ENCODE measurements at places on chromosomes 16 and 17. TPM values are rescaled to one million over a fixed set of nuclear protein-coding genes. Genes with fewer than 3 reads are reported as not detected.

The LRRC46 gene
- total RNA-seq = not detected

The MYO15A gene
- 0.24 TPM for total RNA-seq

The FBXO31 gene
- 11.5 TPM for total RNA-seq

The LGALS9B gene
- not detected for total RNA-seq

The SLC5A10 gene
- not detected for total RNA-seq

The CEMP1 gene
- total RNA-seq = not detected

The MSLN gene
- 0.10 TPM for total RNA-seq
